ENCODE measurements at places on chromosomes 12 and 14. TPM values are rescaled to one million over a fixed set of nuclear protein-coding genes. Genes with fewer than 3 reads are reported as not detected.

DNA sequence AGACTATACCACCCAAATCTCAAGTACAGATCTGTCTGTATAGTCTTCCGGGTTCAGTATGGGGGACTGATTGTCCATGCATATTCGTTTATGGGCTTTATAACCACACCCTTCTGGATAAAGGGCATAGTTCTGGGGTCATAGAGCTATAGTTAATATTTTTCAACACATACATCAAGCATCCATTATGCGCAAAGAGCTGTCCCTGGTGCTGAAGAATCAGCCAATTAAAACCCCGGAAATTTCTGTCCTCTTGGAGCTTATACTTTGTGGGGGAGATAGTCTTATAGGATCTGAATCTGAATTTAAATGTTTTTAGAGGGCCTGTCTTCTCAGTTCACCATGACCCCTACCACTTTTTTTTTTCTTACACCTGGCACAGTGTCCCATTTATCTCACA lies 256.7 kb downstream of the SUDS3 start:
- H3K4me1 ChIP-seq: no peaks in the 10 kb centered on the region
- H3K27ac ChIP-seq: no peak overlapping the region
- no peaks in the 10 kb centered on the region for H3K36me3 ChIP-seq
- no peaks in the 10 kb centered on the region for H3K27me3 ChIP-seq
- no peak overlapping the region for H3K4me3 ChIP-seq

DNA sequence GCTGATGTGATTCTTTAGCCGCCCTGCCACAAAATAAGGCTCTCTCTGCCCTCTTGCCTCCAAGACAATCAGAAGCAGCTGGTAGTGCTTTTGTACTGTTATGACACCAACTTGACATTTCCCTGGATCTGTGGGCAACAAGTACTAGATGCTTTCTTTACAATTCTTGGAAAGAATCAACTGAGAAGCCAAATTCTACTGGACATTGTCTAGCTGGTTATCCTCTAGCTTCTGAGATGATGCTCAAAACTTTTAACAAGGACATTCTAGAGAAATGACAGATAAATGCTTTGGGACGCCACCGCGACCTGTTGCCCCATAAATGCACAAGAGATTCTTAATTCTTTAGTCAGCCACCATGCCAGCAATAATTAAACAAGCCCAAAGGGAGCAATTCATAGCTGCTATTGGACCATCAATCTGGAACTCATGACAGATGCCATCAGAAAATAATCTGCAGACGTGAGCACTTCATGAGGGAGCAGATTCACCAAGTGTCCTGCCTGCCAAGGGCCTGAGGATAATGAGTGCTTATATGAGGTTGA lies 22.8 kb downstream of the FMNL3 start:
- H3K27ac ChIP-seq: no peak overlapping the region
- no peak for DNase-seq
- H3K4me1 ChIP-seq: peaks cover 48% of the 10 kb centered on the region

DNA sequence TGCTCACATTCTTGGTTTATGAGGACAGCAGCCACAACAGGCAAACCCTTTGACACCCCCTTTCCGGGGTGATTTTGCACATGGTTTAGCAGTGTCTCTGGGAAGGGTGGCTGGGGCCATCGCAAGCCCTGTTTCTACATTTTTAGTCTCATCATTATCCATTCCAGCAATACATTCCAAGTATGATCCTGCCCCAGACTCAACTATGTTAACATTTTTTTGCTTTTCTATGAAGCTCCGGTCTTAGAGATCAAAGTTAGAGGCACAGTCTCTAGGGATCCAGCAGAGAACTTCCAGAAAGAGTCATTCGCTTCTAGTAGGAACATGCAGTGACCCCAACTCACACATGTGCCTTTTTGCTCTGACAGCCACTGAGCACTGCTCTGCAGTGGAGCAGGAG lies 130.9 kb downstream of the TBX5 start:
- H3K4me3 ChIP-seq: no peak overlapping the region
- no peaks in the 10 kb centered on the region for H3K36me3 ChIP-seq
- no peak overlapping the region for H3K27ac ChIP-seq
- no peaks in the 10 kb centered on the region for H3K4me1 ChIP-seq

GRCh38 chr12:3777206-3777809 lies 24.4 kb upstream of the CRACR2A start:
- H3K4me3 ChIP-seq: no peak overlapping the region
- peaks cover 2% of the 10 kb centered on the region for H3K36me3 ChIP-seq
- peaks cover 2% of the 10 kb centered on the region for H3K4me1 ChIP-seq
- no peak for DNase-seq

DNA sequence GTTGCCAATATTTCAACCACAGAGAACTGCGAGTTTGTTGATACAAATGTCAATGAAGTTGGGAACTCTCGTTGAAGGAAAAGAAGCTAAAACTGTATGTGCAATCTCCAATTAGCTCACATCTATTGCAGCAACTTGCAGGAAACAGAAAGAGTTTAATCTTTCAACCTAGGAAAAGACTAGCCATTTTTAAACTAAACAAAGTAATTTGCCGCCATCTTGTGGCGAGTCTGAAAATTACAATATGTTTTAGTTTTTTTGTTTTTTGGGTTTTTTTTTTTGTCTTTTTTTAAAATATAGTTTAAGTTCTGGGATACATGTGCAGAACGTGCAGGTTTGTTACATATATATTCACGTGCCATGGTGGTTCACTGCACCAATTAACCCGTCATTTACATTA lies 131.2 kb upstream of the FOXG1 start:
- DNase-seq: no peak
- no peak overlapping the region for H3K4me3 ChIP-seq
- no peaks in the 10 kb centered on the region for H3K36me3 ChIP-seq
- no peak overlapping the region for H3K27ac ChIP-seq
- H3K27me3 ChIP-seq: no peaks in the 10 kb centered on the region

DNA sequence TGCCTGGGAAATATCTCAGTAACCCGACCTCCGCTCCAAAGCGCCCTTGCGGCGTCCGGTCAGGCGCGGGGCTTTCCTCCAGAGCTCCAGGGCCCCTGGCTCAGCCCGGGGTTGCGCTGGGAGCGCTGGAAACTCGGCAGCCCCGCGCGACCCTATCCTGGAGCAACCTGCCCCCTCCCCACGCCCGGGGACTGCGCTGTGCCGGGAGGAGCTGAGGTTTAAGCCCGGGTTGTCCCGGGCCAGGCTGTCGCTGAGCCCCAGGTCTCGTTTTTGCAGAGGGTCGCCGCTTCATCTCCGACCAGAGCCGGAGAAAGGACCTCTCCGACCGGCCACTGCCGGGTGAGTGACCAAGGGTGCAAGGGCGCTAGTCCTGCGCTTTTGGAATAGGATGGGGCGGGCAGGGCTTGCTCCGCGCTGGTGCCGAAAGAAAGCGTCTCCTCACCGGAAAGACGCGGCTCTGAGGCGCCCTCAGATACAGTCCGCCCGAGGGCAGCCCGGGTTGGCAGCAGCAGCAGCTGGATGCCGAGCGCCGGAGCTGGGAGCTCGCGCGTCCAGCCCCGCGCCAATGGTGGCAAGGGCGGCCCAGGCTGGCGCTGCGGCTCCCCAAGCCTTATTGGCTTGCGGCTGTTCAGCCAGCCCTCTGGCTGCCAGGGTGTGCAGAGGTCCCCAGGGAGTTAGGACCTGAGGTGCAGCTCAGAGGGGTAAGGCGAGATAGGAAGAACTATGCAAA lies 1.5 kb downstream of the SPX start:
- H3K27ac ChIP-seq: no peak overlapping the region
- H3K36me3 ChIP-seq: no peaks in the 10 kb centered on the region
- peak; percentile 76 for DNase-seq
- H3K4me1 ChIP-seq: peaks cover 4% of the 10 kb centered on the region
- peak overlapping the region; percentile 71 for H3K4me3 ChIP-seq
- H3K27me3 ChIP-seq: peaks cover 34% of the 10 kb centered on the region

The ASPG gene
- total RNA-seq: not detected

The NANOG gene
- total RNA-seq: not detected

The ACSM4 gene
- total RNA-seq: not detected
